Mesothelial cell of epicardium (in vitro differentiated cells): ENCODE measurements at places on chromosomes 5 and 9.
A peak's percentile ranks its signal among the peaks of the same experiment; 100 is the strongest.

GRCh38 chr5:33074548-33074947 lies 363.4 kb downstream of the NPR3 start:
- DNase-seq = no peak

DNA sequence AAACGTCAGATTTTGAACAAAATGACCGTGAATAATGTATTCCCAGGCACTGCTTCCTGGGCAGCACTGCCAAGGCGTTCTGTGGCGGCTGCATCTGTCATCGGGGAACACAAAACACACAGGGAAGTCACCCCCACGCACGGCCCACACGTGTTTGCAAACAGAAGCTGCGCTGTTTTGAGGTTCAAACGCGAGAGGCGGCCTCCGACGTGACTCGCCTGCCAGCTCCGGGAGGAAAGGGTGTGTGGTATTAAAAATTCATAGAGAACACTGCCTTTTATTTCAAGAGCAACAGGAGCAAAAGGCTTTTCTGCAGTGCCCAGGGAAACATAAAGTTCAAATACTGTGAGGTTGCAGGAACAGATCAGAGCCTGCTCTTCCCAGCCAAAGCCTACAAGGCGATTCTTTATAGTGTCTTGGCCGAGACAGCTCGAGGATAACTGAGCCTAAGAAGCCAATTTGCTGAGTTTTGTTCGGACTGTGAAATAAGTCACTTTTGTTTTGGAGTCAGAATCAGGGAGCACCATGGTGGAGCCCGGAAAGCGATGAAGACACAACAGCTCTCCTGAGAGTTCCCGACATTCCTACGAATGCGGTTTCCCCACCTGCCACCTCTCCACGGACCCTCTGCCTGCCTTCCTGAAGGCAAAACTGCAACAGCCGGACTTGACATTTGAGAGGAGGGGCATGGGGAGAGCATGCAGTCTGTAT lies 115.3 kb upstream of the IRX2 start:
- no peak for DNase-seq

DNA sequence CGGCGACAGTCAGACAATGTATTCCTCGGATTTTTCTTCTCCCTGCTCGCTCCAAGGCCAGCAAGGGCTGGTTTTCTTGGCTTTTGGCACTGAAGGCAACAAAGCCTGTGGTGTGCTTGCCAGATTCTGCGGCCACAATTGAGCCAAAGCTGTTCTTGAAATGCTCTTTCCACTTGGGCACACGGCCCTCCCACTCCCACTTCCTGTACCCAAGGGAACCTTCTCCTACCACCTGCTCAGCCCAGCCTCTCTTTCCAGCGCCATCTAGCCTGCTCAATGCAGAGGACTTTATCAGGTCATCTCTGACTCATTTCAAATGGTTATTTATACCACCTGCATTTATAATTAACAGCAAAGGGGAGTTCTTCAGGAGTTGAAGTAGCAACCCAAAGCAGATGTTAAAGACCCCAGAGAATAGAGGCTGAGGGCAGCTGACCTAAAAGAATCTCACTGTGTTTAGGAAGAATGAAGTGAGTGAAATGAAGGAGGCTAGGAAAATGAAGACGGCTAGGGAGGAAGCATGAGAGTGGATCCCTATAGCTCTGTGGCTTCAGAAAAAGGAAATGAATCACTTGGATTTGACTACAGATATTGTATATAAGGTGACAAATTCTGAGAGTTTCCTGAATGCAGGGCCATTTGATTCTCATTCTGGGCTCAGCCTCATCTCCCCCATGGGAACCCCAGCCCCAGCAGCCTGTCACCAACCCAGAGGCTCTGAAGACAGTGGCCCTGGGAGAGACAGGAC lies 439.0 kb downstream of the ENC1 start:
- DNase-seq = no peak

DNA sequence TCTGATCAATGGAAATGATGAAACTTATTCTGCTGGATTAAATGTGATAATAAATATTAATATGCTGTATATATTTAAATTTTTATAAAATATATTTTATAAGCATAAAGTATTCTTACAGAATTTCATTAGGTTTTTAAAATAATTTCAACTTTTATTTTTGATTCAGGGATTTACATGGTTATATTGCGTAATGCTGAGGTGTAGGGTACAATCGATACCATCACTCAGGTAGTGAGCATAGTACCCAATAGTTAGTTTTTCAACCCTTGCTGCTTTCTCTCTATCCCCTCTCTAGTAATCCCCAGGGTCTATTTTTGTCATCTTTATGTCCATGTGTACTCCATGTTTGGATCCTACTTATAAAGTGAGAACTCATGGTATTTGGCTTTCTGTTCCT lies 5.7 kb downstream of the TLR4 start:
- no peak for DNase-seq

GRCh38 chr5:59565551-59565950 lies 328.0 kb downstream of the PDE4D start:
- DNase-seq = no peak

- no peak for DNase-seq
Observed at GRCh38 chr5:107147589-107147988, 523.1 kb downstream of the EFNA5 start.

GRCh38 chr5:124806373-124807077 lies 60.1 kb upstream of the ZNF608 start:
- peak; percentile 76 for DNase-seq

DNA sequence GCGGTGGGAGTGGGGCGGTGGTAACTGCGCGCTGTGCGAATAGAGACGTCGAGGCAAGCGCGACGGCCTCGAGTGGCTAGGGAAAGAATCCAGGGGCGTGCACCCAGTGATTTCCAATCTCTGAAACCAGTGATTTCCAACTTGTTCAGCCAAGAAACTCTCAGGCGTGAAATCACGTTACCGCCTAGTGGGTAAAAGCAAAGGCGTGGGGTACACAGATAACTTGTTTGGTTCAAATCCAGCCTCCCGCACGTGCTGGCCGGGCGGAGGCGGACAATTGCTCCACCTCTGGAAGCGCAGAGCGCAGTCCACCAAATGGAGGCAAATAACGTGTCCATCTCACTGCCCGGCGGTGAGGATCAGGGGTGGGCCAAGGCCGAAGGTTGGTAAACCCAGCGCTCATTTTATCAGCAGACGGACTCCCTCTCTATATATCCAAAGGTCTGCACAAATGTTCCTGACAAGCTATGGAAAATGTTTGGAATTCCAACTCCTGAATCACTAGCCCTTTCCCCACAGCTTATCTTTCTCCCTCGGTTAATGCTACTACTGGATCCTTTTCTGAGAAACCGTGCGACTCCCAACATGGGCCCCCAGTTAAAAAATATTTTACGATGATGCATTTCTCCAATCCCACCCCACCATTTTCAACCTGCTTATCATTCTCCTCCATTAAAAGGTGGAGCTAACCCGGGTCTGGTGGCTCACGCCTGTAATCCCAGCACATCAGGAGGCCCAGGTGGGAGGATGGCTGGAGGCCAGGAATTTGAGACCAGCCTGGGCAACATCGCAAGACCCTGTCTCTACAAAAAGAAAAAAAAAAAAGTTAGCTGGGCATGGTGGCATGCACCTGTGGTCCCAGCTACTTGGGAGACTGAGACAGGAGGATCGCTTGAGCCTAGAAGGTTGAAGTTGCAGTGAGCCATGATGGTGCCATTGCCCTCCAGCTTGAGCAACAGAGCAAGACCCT lies 950 bp upstream of the FNBP1 start:
- no peak for DNase-seq

GRCh38 chr5:74179179-74179578 lies 461.3 kb downstream of the ENC1 start:
- DNase-seq = no peak

GRCh38 chr5:3680821-3681220 lies 85.2 kb downstream of the IRX1 start:
- no peak for DNase-seq

- no peak for DNase-seq
Observed at GRCh38 chr9:128247226-128247803, 28.5 kb downstream of the GOLGA2 start.

GRCh38 chr9:22037954-22038690 lies 29.0 kb upstream of the CDKN2B start:
- no peak for DNase-seq

GRCh38 chr5:139426203-139426885 lies 13.0 kb downstream of the DNAJC18 start:
- no peak for DNase-seq

- DNase-seq = no peak
Observed at GRCh38 chr9:93295456-93296076, 111.6 kb downstream of the WNK2 start.

DNA sequence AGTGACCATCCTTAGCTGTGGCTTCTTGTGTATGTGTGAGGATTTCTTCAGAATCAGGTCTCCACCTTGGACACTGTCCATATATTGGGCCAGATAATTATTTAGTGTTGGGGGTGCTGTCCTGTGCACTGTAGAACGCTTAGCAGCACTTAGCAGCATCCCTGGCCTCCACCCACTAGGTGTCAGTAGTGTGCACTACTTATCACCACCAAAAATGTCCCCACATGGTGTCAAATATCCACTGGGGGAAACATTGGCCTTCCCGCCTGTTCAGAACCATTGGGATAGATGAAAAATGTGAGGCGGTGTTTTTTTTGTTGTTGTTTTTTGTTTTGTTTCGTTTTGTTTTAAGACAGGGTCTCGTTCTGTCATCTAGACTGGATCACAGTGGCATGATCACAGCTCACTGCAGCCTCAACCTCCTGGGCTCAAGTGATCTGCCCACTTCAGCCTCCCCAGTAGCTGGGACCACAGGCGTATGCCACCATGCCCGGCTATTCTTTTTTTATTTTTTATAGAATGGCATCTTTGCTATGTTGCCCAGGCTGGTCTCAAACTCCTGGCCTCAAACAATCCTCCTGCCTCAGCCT lies 67.7 kb downstream of the TENT4A start:
- DNase-seq = no peak
